ENCODE measurements at places on chromosomes 12 and 14.

DNA sequence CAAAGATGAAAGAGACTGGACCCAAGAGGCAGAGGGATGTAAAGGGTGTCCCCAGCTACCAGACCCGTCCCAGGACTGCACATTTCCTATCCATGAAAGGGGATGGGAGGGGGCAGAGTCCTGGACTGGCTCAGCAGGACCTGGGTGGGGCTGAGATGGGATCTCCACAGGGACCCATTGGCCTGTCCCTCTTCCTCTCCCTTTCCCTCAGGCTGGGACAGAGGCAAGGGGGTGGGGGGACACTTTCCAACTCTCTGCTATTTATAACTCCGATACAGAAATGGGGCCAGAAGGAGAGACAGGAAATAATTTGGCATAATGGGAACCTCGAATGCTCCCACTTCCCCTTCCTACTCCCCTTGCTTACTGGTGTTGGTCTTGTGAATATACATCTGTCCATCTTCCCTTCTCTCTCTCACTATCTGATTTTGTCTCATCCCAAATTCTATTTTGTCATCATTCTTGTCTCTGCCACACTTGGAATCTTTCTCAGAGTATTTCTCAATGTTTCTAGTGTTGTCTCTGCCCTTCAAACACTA, 1.1 kb upstream of the ITGA7 start:
- no peak for DNase-seq

- DNase-seq, result no peak
Observed at GRCh38 chr12:65318186-65318685, 39.8 kb downstream of the MSRB3 start.

GRCh38 chr12:89280833-89281538, 71.3 kb downstream of the DUSP6 start:
- DNase-seq, result peak; percentile 12

GRCh38 chr12:113612076-113612728, 140.5 kb upstream of the LHX5 start:
- no peak for DNase-seq

DNA sequence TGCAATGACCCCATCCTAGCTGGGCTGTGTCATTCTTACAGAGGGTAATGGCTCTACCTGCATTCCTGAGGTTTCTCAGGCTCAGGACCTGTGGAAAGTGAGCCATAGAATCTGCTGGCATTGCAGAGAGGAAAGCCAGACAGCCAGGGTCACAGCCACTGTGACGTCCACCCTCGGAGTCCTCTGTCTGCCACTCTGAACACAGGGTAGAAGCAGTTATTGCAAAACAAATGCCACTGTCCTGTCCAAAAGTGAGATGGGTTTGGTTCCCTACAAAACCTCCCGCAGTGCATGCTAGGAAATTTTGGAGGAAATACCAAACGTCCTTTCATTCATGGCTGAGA, 37.8 kb downstream of the TNFAIP2 start:
- DNase-seq, result peak; percentile 76

GRCh38 chr12:56932146-56932545, 2.1 kb downstream of the SDR9C7 start:
- no peak for DNase-seq

- DNase-seq, result no peak
Observed at GRCh38 chr12:73598626-73599025, 939.0 kb upstream of the ATXN7L3B start.

- DNase-seq, result peak; percentile 38
Observed at GRCh38 chr12:121297435-121297991, 1.0 kb upstream of the CAMKK2 start.

GRCh38 chr12:15522574-15523187, 200.4 kb downstream of the PTPRO start:
- peak; percentile 50 for DNase-seq

DNA sequence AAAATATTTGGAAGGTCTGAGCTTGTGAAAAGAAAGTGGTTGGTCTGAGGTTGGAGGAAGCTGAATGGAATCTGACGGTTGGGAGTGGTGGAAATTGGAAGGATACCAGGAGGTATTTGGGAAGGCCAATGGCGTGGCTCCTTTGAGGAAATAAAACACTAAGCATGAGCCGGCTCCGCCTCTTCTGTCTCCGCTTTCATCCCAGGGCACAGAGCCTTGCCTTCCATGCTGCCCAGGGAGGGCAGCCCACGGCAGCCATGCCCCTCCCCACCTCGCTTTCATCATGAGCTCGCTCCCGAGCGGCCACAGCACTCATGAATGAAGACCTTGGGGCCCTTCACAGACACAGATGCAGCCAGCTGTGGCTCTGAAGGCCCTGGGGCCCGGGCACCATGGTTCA, 36.2 kb downstream of the HSP90AA1 start:
- peak; percentile 90 for DNase-seq

DNA sequence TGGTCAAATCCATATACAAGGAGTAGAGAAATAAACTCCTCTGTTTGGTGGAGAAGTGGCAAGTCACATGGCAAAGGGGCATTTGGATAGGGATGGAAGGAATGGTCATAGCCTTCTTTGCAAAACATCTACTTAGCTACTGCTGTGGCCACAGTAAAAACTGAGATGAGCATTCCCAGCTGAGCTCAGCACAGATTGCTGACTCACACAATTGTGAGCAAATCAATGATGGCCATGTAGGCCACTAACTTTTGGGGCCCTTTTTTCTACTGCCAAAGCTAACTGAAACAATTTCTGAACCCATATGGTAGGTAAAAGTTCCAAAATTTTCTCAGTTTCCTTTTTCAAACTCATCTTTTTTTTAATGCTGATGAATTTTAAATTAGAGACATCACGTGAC, 31.6 kb downstream of the DUSP6 start:
- DNase-seq, result no peak

- peak; percentile 22 for DNase-seq
Observed at GRCh38 chr12:98646294-98647090, 1.4 kb downstream of the APAF1 start.

GRCh38 chr12:59316938-59317337, 278.9 kb upstream of the SLC16A7 start:
- no peak for DNase-seq

GRCh38 chr14:35285168-35286002, 6.8 kb upstream of the PSMA6 start:
- DNase-seq, result peak; percentile 5

- no peak for DNase-seq
Observed at GRCh38 chr12:8466241-8466640, 10.5 kb downstream of the CLEC6A start.

- DNase-seq, result peak; percentile 39
Observed at GRCh38 chr12:93145086-93145485, 216.0 kb upstream of the EEA1 start.

GRCh38 chr14:43503508-43503907, 1003.6 kb downstream of the FSCB start:
- no peak for DNase-seq

DNA sequence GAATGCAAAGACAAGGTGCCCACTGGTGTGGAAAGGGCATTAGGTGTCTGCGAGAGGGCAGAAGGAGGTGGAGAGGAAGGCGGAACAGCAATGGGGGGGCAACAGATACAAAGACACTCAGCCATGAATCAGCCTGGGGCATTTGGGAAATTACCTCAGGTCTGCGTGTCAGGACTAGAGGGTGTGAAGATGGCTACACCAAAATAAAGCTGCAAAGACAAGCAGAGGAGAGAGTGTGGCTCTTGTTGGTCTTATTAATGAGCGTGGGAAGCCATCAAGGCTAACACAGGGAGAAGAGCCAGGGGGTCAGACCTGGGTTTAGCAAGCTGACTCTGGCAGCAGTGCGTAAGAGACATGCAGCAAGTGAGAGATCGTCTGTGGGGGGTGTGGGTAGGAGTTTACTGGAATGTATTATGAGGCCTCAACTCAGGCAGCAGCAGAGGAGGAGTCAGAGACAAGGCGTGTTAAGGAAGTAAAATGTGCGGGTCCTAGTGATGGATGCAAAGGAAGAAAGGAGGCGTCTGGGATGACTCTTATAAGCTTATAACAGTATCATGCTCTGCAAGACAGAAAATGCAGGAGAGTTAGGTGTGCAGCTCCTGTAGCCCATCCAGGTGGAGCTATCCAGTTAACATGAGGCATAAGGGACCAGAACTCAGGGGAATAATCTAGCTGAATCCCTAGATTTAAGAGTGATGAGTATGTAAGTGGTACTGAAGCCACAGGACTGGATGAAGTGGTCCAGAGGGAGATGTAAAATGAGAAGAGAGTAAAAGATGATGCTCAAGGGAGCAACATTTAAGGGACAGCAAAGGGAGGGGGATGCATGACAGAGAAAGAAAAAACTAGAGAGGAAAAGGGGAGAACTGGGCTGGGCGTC, 50.4 kb downstream of the KCNK10 start:
- DNase-seq, result no peak

GRCh38 chr14:94059998-94060397, 21.0 kb downstream of the DDX24 start:
- no peak for DNase-seq

- peak; percentile 22 for DNase-seq
Observed at GRCh38 chr12:91922674-91923073, 223.0 kb downstream of the BTG1 start.

GRCh38 chr12:13289653-13290289, 93.2 kb downstream of the EMP1 start:
- DNase-seq, result peak; percentile 49

GRCh38 chr14:90815822-90816662, at the start of gene TTC7B:
TTC7B (minus strand) TSS chr14:90816430; CDS start chr14:90816295, 135 bp downstream.
- DNase-seq, result peak; percentile 25

GRCh38 chr12:124837958-124838803, 25.5 kb downstream of the SCARB1 start:
- peak; percentile 99 for DNase-seq

DNA sequence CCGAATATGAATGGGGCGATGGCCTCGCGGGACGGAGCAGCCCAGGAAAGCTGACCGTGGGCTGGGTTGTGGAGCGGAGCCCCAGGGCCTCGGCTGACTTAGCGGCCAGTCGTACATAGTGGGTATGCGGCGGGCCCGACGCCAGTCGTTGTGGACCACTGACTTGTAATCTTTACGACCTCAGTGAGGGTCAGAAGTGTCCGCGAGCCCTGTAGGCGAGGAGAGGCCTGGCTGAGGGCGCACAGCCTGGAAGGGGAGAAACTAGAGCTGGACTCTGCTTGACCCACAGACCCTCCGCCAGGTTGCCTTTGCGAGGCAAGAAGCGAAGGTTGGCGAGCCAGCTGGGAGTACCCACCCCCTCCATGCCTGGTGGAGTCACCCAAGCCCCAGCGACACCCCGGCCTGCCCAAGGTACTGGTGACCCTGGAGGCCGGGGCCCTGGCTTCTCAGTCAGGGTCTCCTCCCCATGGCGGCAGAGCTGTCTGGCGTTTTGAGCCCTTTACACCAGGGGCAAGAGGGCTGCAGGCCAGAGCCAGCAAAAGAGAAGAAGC, 15.6 kb upstream of the DYNC1H1 start:
- no peak for DNase-seq

GRCh38 chr12:91986084-91986483, 159.6 kb downstream of the BTG1 start:
- peak; percentile 32 for DNase-seq

DNA sequence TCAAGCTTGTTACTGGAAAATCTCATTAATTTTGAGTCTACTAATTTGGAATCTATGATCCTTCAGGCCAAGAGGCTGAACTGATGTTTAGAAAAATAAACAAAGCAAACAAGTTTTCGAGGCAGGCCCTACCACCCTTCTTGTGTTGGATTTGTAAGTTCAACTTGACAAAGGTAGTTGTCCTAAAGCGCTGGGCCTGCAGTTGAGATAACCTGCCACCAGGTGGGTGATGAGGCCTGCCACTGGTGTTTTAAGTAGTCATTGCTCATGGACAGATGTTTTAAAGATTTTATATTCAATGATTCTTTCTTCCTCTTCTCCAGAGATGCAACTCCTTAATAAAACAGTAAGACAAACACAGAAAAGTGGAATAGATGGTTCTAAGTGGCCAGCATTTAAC, 19.4 kb downstream of the ACVRL1 start:
- DNase-seq, result peak; percentile 26

GRCh38 chr12:61993734-61994345, 266.4 kb upstream of the USP15 start:
- peak; percentile 16 for DNase-seq

GRCh38 chr12:87656311-87656710, 372.9 kb downstream of the C12orf50 start:
- no peak for DNase-seq

DNA sequence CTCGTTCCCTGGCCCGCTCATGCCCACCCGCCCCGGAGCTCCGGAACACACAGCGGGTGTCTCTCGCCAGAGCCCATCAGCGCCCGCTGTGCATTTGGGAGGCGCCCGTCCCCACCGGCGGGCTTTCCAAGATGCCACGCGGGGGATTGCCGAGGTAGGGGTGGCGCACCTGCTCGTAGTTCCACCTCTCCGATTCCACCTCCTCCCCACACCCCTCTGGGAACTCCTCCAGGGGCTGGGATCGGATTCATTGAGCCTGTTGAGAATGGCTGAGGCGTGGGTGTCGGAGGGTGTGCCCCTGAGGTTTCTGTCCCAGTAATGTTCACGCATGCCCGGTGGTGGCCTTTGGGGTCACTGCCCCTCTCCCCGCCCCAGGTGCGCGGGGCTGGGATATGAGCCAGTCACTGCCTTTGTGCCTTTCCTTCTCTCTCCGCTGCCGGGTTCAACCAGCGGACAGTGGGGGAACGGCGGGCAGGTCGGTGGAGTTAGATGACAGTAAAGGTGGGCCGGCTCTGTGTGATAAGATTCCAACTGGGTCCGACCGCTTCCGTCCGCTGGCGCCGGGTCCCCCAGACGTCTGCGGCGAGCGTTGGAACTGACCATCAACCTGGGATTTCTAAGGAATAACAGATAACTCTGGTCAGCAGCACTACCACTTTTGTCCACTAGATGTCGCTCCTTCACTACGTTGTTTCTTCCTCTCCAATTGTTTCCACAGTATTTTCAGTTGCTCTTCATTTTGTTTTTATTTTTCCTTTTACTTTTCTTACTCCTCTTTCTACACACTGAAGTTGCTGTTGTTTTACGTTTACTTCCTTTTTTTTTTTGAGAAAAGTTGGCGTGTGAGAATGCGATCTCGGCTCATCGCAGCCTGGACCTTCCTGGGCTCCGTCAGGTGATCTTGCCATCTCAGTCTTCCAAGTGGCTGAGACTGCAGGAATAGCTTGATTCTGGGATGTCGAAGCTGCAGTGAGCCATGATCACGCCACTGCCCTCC, 178.1 kb upstream of the ALG10B start:
- peak; percentile 61 for DNase-seq

DNA sequence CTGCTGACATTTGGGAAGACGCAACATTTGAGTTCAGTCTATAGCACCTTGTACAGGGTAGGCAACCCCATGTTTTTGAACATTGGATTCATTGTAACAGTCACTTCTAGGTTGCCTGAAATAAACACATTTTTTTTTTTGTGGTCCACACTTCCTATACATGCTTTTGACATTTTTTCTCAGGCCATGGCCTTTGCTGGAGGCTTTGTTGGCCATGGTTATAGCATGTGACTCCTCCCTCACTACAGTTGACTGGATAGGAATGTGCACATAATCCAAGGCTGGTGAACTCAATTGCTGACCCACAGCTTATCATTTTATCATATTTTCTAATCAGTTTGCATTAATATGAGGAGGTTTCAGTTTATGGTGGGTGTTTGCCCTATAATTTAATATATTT, 60.6 kb downstream of the TMEM117 start:
- DNase-seq, result no peak
